ENCODE measurements at places on chromosomes 11 and 22. TPM values are rescaled to one million over a fixed set of nuclear protein-coding genes. Genes with fewer than 3 reads are reported as not detected.

GRCh38 chr11:126707498-126707897 lies 293.1 kb downstream of the KIRREL3 start:
- DNase-seq = no peak
- no peaks in the 10 kb centered on the region for H3K36me3 ChIP-seq
- H3K27me3 ChIP-seq = peaks cover 23% of the 10 kb centered on the region
- no peak overlapping the region for H3K4me3 ChIP-seq

- no peak overlapping the region for H3K4me3 ChIP-seq
- H3K4me1 ChIP-seq = peaks cover 2% of the 10 kb centered on the region
- H3K27me3 ChIP-seq = no peaks in the 10 kb centered on the region
- no peak for DNase-seq
- no peaks in the 10 kb centered on the region for H3K36me3 ChIP-seq
- no peak overlapping the region for H3K27ac ChIP-seq
Observed at GRCh38 chr11:103699656-103700055, 336.8 kb upstream of the DDI1 start.

DNA sequence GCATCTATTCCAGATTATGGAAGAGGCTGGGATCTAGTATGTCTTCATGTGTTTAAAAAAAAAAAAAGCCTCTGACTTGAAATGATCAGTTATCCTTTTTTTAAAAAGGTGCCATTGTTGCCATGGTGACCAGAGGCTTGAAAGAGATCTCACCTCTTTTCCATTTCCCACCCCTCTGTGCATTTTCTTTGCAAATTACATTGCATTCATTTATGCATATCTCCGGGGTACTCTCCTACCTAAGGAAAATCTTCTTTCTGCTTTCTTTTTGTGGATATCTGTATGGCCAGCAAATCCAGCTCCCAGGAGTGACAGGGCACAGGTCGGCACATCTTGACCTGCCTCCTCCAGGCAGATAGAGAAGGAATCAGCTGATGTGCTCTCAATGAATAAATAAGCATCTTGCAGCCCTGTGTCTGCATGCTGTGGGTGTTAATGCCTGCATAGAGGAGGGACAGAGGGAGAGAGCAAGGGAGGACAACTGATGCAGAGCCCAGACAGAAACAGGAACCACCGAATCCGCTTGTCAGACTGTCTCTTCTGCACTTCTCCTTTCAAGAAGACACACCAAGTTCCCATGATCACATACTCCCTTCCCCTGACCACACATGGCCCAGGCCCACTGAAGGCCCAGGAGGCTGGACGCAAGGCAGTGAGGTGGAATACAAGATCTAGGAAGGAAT lies 50.9 kb downstream of the CWC15 start:
- DNase-seq = no peak
- peaks cover 7% of the 10 kb centered on the region for H3K27me3 ChIP-seq
- peaks cover 23% of the 10 kb centered on the region for H3K4me1 ChIP-seq

- H3K4me3 ChIP-seq = peak overlapping the region; percentile 94
- no peak for DNase-seq
- peaks cover 2% of the 10 kb centered on the region for H3K36me3 ChIP-seq
- peaks cover 54% of the 10 kb centered on the region for H3K4me1 ChIP-seq
Observed at GRCh38 chr11:10452211-10452767, 2.8 kb upstream of the AMPD3 start.

GRCh38 chr22:36439481-36440271 lies 41.8 kb downstream of the TXN2 start:
- H3K4me3 ChIP-seq = no peak overlapping the region
- no peaks in the 10 kb centered on the region for H3K27me3 ChIP-seq
- DNase-seq = no peak
- H3K36me3 ChIP-seq = no peaks in the 10 kb centered on the region

GRCh38 chr11:33086017-33086416 lies 46.6 kb downstream of the TCP11L1 start:
- no peak overlapping the region for H3K4me3 ChIP-seq
- DNase-seq = no peak
- H3K27me3 ChIP-seq = no peaks in the 10 kb centered on the region
- H3K27ac ChIP-seq = peak overlapping the region; percentile 46

- no peak for DNase-seq
- H3K36me3 ChIP-seq = peaks cover 5% of the 10 kb centered on the region
- no peak overlapping the region for H3K4me3 ChIP-seq
- H3K27ac ChIP-seq = peak overlapping the region; percentile 37
Observed at GRCh38 chr11:88353835-88354496, 16.4 kb upstream of the CTSC start.

DNA sequence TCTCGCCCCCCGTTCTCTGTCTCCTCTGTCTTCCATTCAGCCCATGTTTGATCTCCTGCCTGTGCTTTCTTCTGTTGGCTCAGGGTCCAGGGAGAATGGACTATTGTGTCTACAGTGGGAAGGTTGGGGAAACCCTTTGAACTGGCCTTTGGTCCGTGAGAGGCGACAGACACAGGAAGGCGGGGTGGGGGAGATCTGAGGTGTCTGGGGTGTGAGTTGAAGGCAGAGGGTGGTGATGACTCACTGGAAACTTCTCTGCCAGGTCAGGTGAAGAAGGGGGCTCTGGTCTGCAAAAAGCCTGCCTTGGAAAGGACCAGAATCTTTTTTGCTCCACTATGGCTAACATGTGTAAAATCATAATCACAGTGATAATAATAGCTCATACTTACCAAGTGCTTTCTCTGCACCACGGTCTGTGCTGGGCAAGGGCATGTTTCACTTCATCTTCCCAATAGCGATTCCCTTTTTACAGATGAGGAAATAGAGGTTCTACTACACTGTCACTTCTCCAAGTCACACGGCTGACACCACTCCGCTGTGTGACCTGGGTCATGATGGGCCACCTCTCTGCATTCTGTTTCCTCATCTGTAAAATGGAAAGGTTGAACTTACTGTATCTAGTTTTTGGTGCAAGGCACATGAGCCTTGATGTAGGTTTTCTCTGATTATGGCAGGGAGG lies 99.8 kb upstream of the ALX4 start:
- no peak overlapping the region for H3K4me3 ChIP-seq
- H3K36me3 ChIP-seq = peaks cover 2% of the 10 kb centered on the region
- peaks cover 62% of the 10 kb centered on the region for H3K27me3 ChIP-seq
- no peaks in the 10 kb centered on the region for H3K4me1 ChIP-seq
- DNase-seq = no peak

GRCh38 chr22:48891688-48892577 lies 935.7 kb downstream of the BRD1 start:
- no peak overlapping the region for H3K4me3 ChIP-seq
- no peaks in the 10 kb centered on the region for H3K36me3 ChIP-seq
- no peaks in the 10 kb centered on the region for H3K4me1 ChIP-seq
- H3K27me3 ChIP-seq = peaks cover 16% of the 10 kb centered on the region

DNA sequence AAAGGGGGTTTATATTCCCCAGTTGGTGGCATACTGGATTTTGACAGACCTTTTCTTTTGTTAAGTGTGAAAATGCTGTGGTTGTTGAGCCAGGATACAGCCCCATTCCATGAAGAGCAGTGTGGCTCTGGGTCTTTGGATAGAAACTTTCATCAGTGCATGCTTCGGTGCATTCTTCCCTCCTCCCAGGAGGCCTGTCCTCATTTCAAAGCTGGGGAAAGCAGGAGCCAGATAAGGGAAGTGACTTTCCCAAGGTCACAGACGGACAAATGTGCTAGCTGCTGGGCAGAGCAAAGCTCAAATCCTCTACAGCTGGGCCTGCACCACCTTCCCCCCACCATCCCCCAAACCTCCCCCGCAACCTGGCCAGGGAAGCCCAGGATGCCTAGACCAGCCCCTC lies 184.5 kb upstream of the NTM start:
- DNase-seq = no peak
- H3K4me3 ChIP-seq = no peak overlapping the region
- peaks cover 16% of the 10 kb centered on the region for H3K27me3 ChIP-seq
- H3K36me3 ChIP-seq = no peaks in the 10 kb centered on the region
- no peak overlapping the region for H3K27ac ChIP-seq
- peaks cover 3% of the 10 kb centered on the region for H3K4me1 ChIP-seq

GRCh38 chr11:87304412-87304811 lies 266.7 kb downstream of the TMEM135 start:
- DNase-seq = no peak
- peaks cover 2% of the 10 kb centered on the region for H3K36me3 ChIP-seq
- no peak overlapping the region for H3K4me3 ChIP-seq

GRCh38 chr22:36797374-36797773 lies 19.5 kb downstream of the PVALB start:
- H3K27me3 ChIP-seq = peaks cover 31% of the 10 kb centered on the region
- no peak overlapping the region for H3K27ac ChIP-seq

- H3K36me3 ChIP-seq = peaks cover 11% of the 10 kb centered on the region
- no peak for DNase-seq
- no peak overlapping the region for H3K4me3 ChIP-seq
- H3K27ac ChIP-seq = no peak overlapping the region
- peaks cover 11% of the 10 kb centered on the region for H3K4me1 ChIP-seq
Observed at GRCh38 chr11:66722745-66723651, 6.0 kb downstream of the SPTBN2 start.

DNA sequence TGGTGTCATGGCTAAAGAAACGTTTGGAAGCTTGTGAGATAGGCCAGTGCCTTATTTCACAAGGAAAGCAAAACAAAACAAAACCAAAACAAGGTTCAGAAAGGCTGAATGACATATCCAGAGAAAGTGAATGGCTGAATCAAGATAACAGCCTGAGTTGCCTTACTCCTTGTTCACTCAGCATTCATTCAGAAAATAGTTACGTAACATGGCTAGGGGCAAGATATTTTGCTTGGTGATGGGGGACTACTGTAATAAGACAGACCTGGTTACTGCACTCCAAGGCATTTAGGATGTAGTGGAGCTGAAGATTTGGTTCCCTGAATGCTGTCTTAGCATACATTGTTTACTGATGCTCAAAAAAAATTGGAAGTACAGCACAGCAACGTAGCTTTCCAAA lies 47.7 kb downstream of the C11orf91 start:
- peaks cover 3% of the 10 kb centered on the region for H3K4me1 ChIP-seq
- H3K27me3 ChIP-seq = peaks cover 73% of the 10 kb centered on the region
- H3K27ac ChIP-seq = no peak overlapping the region
- no peak overlapping the region for H3K4me3 ChIP-seq
- no peak for DNase-seq

- no peak overlapping the region for H3K4me3 ChIP-seq
- H3K36me3 ChIP-seq = peaks cover under 1% of the 10 kb centered on the region
- DNase-seq = no peak
- peaks cover 18% of the 10 kb centered on the region for H3K4me1 ChIP-seq
- H3K27me3 ChIP-seq = peaks cover 12% of the 10 kb centered on the region
- peak overlapping the region; percentile 83 for H3K27ac ChIP-seq
Observed at GRCh38 chr11:111417766-111418435, 38.8 kb upstream of the POU2AF1 start.

- no peak for DNase-seq
- peaks cover 6% of the 10 kb centered on the region for H3K4me1 ChIP-seq
- H3K27me3 ChIP-seq = no peaks in the 10 kb centered on the region
- H3K27ac ChIP-seq = no peak overlapping the region
- H3K4me3 ChIP-seq = no peak overlapping the region
Observed at GRCh38 chr11:105005451-105005845, 17.5 kb downstream of the CASP5 start.

DNA sequence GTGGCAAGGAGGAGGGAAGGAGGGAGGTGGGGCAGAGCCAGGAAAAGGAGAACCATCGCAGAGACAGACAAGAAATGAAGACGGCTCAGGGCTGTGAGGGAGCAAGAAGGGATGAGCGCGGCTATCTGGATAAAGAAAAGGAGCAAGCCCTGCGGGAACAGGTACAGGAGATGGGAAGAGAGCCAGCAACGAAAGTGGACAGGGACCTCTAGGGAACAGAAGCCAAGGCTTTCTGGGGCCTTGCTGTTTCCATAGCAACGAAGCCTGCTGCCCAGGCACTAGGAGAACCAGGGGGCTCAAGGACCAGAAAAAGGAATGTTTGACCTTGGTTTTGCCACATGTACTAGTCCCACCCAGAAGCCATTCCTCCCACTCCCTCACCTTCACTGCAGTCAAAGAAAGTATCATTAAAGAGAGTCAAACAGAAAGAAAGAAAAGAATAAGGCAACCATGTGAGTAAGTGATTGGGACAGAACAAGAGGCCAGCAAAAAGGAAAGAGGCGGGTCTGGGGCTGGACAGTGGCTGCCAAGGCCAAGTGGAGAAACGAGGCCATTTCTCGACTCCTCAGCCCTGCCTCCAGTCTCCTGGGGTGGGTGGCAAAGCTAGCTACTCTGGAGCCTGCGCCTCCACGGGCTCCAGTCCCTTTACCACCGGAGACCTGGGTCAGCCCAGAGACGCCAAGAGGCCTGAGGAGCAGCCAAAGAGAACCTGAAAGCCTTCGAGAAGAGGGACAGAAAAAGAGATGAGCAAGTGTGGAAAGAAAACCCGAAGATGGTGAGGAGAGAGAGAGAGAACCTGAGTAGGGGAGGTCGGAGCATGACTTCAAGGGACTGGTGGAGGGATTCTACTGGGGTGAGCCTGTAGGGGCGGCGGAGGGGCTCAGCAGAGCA lies 35.1 kb downstream of the NRXN2 start:
- peaks cover 16% of the 10 kb centered on the region for H3K4me1 ChIP-seq
- no peak for DNase-seq
- peak overlapping the region; percentile 82 for H3K4me3 ChIP-seq
- peaks cover 29% of the 10 kb centered on the region for H3K27me3 ChIP-seq

DNA sequence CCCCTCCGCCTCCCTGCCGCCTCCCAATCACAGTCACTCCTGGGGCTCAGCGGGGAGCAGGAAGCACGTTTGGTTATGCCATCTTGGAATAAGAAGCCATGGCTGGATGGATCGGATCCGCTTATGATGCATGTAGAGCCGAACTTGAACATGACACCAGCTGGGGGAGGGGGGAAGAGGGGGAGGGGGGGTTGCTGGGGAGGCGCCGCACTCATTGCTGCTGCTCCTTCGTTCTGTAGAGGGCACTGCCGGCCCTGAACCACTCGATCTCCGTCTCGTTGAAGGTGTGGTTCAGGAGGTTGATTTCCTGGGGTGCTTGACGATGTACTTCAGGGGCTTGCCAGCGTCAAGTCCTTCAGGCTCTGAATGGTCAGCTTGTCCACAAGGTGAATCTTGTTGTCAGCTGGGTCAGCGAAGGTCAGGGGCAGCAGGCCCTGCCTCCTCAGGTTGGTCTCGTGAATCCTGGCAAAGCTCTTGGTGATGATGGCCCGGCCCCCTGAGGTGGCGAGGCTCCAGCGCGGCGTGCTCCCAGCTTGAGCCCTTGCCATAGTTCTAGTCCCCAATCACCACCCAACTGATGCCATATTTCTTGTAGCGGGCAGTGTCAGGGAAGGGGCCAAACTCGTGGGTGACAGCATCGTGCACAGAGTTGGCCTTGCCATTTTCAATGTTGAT lies 476.9 kb upstream of the ISX start:
- no peaks in the 10 kb centered on the region for H3K36me3 ChIP-seq
- no peak overlapping the region for H3K4me3 ChIP-seq
- no peaks in the 10 kb centered on the region for H3K27me3 ChIP-seq
- no peak overlapping the region for H3K27ac ChIP-seq

The PLEKHB1 gene
- total RNA-seq = 26.5 TPM

The KIF18A gene
- total RNA-seq = 5.3 TPM

The MCHR1 gene
- not detected for total RNA-seq

The MAPK8IP2 gene
- 0.17 TPM for total RNA-seq

The RAG2 gene
- not detected for total RNA-seq

The GNAZ gene
- total RNA-seq = 44.1 TPM

The NCF4 gene
- 31.7 TPM for total RNA-seq

The TMEM25 gene
- 9.2 TPM for total RNA-seq

All from T-helper 17 cell (primary cell).